Natural killer cell (primary cell): ENCODE measurements at places on chromosomes 11 and 22. TPM values are rescaled to one million over a fixed set of nuclear protein-coding genes. Genes with fewer than 3 reads are reported as not detected.

- DNase-seq = no peak
Measured at GRCh38 chr11:110857892-110858546, 145.8 kb upstream of the ARHGAP20 start.

GRCh38 chr11:44340656-44341055 lies 30.7 kb upstream of the ALX4 start:
- DNase-seq = no peak

DNA sequence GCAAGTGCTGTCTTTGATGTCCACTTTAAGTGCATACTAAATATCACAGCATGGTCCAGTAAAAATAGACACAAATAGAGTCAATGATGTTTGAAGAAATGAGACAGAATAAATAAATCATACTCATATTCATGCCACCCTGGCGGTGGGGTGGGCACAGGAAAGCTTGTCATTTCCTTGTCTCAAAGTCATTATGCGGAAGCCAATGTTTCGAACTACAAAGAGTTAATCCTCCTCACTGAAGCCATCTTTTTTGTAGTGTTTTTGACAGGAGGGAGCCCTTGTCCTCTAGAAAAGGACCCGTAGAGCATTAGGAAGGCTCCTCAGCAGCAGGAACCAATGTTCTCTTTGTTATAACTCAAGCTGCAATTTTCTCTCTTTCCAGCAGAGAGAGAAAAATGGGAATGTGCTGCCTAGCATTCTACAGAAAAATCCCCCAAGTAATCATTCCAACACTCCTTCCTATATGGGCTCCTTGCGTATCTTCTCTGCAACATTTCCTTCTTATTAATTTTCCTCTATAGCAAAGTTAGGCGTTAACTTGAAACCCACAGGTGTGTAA lies 30.6 kb downstream of the SC5D start:
- DNase-seq = no peak

Gene NRGN
- 28.4 TPM for total RNA-seq

Gene KRTAP5-9
- total RNA-seq = not detected
